ENCODE measurements at places on chromosomes 4 and X.

DNA sequence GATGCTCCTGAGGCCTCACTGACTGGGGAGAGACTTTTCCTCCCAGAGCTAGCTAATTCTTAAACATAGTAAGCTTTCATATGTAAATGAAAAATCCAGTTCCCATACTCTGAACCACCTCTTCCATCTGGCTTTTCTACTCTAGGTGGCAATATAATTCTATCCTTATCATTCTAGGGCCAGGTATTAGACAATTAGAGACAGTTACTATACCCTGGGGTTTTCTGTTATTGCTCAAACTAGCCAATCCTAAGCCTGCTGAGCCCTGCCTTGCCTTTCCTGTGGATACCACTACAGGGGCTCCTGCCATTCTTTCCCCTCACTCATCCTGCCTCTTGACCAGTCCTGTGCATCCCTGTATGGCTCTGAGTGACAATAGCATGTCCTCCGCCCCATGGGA is 552.0 kb downstream of the STIM2 start:
- DNase-seq: no peak

DNA sequence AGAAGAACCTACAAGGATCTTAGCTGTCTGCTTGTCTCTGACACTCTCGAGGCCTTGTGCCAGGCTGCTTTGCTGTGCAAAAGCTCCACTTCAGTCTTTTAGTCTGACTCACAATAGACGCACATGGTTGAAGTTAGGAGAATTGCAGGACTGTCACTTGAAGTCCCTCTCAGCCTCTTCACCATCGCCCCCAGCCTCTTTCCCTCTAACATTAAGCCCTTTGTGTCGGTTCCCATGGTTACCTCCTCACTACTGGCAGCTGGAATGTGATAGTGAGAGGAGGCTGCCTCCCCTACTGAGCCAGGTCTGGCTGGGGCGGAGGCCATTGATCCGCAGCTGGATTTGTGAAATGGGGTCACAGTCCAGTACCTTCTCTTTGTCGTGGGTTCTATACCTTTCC is 201.8 kb downstream of the SOWAHB start:
- DNase-seq: no peak

DNA sequence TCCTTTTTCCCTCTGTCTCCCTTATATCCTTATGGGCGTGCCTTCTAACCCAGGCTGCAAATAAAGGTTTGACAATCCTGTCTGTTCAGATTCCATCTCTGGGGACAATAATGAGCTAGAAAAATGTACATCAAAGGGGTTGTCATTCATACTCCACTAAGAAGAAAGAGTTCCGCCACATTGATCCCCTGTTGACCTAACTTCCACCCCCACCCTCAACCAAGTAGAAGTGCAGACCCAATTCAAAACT is 541 bp upstream of the GABRA3 start:
- DNase-seq: no peak

DNA sequence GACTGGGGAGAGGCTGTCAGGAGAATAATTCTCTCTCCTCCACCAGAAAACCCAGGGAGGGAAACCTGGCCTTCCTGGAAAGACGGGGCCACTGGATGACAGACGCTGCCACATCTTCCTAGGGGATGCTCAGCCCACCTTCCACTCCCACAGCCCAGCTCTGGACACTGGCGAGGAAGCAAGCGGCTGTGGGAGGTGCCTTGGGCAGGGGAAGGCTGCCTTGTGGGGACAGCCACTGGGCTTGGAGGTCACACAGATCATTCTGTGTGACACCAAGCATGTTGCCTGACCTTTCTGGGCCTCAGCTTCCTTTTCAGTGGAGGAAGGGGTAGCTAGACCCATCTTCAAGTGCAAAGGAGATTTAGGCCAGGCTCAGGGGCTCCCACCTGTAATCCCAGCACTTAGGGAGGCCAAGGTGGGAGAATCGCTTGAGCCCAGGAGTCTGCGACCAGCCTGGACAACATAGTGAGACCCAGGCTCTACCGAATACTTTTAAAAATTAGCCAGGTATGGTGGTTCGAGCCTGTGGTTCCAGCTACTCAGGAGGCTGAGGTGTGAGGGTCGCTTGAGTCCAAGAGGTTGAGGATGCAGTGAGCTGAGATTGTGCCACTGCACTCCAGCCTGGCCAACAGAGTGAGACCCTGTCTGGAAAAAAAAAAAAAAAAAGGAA is 9.8 kb upstream of the MSX1 start:
- DNase-seq: no peak

- DNase-seq: no peak
Observed at GRCh38 chr4:165345666-165346417, 18.4 kb downstream of the MSMO1 start.

GRCh38 chr4:175671491-175671934 is 140.6 kb downstream of the GPM6A start:
- DNase-seq: no peak

DNA sequence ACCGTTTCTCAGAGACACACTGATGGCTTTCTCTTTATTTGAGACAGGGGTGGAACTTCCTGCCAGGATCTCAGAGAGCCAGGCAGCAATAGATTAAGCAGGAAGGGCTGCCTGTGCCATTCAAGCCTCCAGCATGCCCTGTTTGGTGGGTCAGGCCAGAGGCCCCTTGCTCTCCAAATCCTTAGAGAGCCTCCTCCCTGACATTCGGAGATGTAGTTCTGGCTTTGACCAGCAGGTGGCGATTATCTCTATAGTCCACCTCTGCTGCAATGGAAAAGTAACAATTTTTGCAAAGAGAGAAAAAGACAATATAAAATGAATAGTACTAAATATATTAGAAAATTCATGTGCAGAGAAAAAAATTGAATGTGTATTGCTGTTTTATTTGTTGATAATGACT is 93.9 kb downstream of the NXF2B start:
- DNase-seq: peak; percentile 54

DNA sequence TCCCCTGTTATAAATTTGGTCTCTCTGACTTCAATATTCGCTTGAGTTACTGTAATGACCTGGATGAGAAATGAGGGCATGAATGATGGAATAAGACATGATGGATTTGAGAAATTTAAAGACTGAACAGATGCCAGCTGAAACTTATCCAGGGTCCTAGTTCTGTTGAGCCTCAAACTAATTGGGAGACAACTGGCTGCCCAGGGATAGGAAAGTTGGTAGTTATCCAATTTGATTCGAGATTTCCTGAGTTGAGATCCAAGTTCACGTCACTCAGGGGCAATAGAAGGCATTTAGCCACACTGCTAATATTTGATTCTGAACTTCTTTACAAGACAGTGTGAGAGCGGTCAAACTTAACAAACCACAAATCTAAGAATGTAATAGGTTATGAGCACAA is 159.0 kb upstream of the CXCL13 start:
- no peak for DNase-seq

GRCh38 chr4:169313732-169314131 is 43.0 kb upstream of the SH3RF1 start:
- DNase-seq: no peak

DNA sequence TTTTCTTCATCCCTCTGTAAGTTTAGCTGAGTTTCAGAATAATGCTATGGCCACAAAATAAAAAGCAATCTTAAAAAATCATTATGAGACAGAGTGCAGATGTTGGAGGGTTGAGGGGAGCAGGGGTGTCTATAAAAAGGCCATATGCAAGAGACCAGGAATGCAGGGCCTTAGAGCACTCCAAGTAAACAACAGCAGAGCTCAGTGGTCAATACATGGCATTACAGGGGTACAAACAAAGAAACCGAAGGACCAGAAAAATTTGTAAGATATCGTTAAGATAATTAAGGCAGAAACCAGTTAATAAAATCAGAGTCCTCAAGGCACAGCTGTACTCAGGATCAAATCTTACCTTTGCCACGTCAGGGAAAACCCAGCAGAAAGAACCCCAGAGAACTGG is 28.4 kb upstream of the NDST3 start:
- DNase-seq: no peak

GRCh38 chrX:152537373-152537772 is 86.3 kb upstream of the GABRA3 start:
- DNase-seq: no peak

DNA sequence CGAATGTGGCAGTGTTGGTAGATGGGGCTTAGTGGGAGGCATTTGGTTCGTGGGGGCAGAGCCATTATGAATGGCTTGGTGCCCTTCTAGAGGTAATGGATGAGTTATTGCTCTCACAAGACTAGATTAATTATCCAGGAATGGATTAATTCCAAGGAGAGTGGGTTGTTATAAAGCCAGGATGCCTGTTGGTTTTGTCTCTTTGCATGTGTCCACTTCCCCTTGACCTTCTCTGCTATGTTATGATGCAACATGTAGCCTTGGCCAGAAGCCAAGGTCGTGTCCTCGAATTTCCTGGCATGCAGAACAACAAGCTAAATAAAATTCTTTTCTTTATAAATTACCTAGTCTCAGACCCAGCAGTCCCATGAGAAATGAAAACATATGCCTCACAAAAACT is 111.2 kb upstream of the PLS3 start:
- no peak for DNase-seq

DNA sequence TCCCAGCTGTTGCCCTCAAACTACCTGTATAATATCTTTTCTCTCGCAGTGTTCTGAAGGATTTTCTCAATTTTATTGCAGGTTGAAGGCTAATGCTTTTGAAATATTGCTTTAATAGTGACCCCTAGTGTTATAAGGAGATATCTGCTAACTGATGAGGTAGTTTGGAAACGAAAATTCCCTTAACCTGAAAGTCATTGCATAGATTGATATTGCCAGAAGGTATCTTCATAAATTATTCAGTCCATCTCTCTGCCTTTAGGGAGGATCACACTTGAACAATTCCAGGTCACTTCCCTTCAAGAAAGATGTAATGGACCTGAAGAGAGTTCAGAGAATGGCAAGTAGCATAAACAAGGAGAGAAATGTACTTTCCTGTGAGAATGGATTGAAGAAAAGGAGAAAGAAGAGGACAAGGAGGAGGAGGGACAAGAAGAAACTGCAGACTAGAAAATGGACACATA is 44.1 kb downstream of the TIGD4 start:
- no peak for DNase-seq

GRCh38 chr4:37594099-37594498 is 92.1 kb downstream of the RELL1 start:
- DNase-seq: no peak

DNA sequence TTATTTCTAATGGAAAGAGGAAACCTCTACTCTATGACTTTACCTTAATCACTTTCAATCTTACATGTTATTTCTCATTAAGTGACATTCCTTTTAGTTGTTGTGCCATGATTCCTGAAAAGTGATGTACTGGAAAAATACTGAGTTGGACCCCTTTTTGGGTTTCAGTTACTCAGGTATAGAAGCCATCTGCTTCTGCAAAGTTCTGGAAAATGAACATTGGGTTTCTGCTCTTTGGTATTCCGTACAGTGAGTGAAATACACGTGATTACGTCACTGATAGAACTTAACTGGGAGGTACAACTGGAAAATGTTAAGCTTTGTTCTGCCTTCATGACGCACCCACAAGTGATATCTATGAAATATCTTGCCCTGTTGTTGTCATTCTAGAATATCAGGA is 114.7 kb downstream of the MID1 start:
- DNase-seq: no peak
